ENCODE measurements at places on chromosomes 11 and 22. TPM values are rescaled to one million over a fixed set of nuclear protein-coding genes. Genes with fewer than 3 reads are reported as not detected.

- DNase-seq: no peak
- no peak overlapping the region for H3K4me3 ChIP-seq
- H3K27me3 ChIP-seq: no peaks in the 10 kb centered on the region
- H3K4me1 ChIP-seq: peaks cover 5% of the 10 kb centered on the region
- no peak overlapping the region for H3K27ac ChIP-seq
- no peaks in the 10 kb centered on the region for H3K36me3 ChIP-seq
Measured at GRCh38 chr11:16881766-16882165, 132.4 kb downstream of the PLEKHA7 start.

DNA sequence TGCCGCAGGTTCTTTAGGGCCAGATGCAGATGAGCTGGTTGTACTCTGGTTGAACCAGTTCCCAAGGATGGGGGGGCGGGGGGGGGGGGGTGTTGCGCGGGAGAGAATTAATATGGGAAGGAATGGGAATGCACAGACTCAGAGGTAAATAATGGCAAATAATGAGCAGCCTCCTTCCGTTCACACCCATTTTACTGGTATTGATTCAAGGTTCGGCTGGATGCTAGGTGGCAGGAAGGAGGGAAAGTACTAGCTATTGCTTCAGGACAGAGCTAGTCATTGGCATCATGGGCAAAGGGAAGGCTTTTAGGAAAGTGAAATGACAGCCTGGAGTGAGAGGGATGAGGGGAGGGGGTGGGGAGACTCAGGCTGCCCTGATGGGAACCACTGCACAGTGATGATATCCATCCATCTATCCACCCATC lies at the start of gene VSTM5:
VSTM5 (minus strand) TSS at position 25 of the 425 bp plus-strand sequence. CDS start 116 bp downstream, outside the sequence.
- H3K4me1 ChIP-seq: peaks cover 3% of the 10 kb centered on the region
- no peak for DNase-seq
- no peak within 1 kb of the TSS for H3K27ac ChIP-seq
- H3K4me3 ChIP-seq: peak within 1 kb of the TSS; percentile 23
- no peaks in the 10 kb centered on the region for H3K27me3 ChIP-seq

DNA sequence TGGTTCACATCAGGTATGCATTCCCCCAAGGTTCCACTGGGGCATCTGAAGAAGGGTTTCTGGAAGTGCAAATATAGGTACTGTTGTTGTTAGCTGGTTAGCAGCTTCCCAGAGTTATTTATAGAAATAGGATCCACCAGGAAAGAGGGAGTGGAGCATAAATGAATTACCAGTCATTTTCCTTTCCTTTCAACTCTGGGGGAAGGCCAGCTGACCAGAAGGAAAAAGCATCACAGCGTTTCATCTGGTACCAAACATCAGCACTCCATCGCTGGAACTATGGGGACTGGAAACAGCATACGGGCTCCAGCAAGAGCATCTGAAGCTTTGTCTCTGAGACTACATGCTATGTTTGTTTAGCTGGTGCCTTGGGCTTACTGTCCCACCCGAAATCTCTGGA lies 378.2 kb upstream of the NARS2 start:
- H3K27ac ChIP-seq: no peak overlapping the region
- H3K4me1 ChIP-seq: peaks cover 9% of the 10 kb centered on the region
- no peaks in the 10 kb centered on the region for H3K36me3 ChIP-seq
- H3K4me3 ChIP-seq: no peak overlapping the region
- DNase-seq: no peak

The ACR gene
- not detected for polyA plus RNA-seq

- no peak for DNase-seq
- no peak overlapping the region for H3K27ac ChIP-seq
- H3K27me3 ChIP-seq: no peaks in the 10 kb centered on the region
- H3K4me1 ChIP-seq: no peaks in the 10 kb centered on the region
Measured at GRCh38 chr11:91081440-91082043, 858.7 kb upstream of the CHORDC1 start.

DNA sequence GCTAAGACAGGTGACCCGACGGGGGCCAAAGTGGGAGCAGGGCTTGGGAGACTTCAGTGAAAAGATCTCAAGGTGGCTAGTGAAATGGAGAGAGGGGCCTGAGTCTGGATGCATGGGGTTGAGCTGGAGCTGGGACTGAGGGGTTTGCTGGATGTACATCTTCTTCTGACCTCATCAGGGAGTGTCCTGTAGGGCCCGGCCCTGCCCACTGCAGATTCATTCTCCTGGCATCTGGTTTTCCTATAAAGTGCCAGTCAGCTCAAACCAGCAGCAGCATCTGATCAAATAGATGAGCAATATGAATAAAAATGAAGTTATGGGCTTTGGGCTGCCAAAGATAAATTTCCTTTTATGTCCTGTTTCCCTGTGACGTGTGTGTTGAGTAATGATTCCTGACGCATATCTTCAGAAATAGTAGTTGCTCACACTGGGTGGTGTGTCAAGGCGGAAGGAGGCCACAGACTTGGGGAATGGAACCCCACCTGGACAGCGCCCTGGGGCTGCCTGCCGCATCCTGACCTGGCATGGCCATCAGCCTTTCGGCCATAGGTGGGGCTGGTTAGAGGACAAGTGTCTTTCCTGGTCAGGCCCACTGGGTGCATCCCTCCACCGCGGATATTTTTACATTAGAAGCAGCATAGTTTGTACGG lies 135.4 kb downstream of the OSBP2 start:
- H3K27me3 ChIP-seq: no peaks in the 10 kb centered on the region
- H3K4me3 ChIP-seq: no peak overlapping the region
- peaks cover 5% of the 10 kb centered on the region for H3K4me1 ChIP-seq
- peak; percentile 42 for DNase-seq
- no peaks in the 10 kb centered on the region for H3K36me3 ChIP-seq
- no peak overlapping the region for H3K27ac ChIP-seq
